Activated gamma-delta T cell treated with Interleukin-2 at 50 U/mL for 16 hours (primary cell): ENCODE measurements at places on chromosomes 1 and 21.
A peak's percentile ranks its signal among the peaks of the same experiment; 100 is the strongest.

GRCh38 chr21:15468368-15468767, 261.4 kb upstream of the USP25 start:
- no peak for DNase-seq

GRCh38 chr1:8020032-8020431, 6.1 kb downstream of the ERRFI1 start:
- no peak for DNase-seq

DNA sequence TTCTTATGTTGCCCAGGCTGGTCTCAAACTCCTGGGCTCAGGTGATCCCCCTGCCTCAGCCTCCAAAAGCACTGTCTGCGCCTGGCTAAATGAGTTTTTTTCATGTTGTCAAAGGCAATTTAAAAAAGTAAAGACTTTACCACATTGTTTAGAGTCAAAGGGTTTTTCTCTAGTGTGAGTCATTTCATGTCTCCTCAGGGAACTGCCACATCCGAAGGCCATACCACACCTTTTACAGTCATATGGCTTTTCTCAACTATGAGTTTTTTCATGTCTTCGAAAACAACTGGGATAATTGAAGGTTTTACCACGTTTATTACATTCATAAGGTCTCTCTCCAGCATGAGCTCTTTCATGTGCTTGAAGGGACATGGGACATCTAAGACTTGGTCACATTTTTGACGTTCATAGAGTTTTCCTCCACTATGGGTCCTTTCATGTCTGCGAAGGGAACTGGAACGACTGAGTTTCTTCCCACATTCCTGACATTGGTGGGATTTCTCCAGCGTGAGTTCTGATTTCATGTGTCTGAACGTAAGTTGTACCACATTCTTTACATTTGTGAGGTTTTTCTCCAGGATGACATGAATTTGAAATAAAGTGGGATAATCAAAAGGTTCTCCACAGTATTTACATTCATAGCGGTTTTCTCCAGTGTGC, 65.6 kb downstream of the UCHL5 start:
- DNase-seq = no peak

DNA sequence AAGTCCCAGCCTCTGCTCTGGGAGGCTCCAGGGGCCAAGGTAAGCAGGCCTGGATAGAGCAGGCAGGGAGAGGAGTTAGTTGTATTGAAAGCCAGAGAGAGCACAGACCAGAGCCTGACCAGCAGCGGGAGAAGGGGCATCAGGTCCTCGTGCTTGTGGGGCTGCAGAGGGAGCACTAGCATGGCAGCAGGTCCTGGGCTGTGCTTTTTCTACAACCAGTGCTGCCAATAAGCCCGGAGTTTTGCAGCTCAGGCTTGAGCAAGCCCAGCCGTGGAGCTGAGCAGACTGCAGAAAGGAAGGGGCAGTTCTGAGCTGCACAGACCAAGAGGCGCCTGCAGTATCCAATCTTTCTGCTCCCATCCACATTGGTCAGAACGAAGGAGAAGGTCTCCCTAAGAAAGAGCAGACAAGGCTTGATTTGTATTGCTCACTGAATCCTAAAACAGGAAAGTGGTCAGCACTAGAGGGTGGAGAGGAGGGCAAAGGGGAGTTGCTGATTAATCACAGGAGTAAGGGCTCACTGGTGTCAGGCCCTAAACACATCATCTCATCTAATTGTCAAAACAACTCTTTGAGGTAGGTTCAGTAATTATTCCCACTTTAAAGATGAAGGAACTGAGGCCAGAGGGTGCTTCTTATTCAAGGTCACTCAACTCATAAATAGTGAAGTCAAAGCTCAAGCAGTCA, 2.7 kb downstream of the DENND2D start:
- peak; percentile 60 for DNase-seq

DNA sequence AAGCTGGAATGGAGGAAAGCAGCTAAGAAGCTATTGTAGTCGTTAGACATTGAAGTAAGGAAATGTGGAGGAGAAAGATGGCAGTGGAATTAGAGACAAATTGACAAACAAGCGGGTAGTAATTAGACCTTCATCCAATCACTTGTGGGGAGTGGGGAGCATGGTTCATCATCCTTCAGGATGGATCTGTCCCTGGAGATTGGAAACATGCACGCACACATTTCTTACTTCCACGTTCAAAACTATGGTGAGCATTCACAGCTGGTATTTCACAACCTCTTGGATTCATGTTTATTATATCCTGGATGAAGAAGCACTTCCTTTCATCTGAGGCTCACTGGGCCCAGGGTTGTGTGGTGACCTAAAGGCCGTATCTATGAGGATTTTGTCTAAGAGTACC, 188.1 kb downstream of the ST6GALNAC3 start:
- no peak for DNase-seq

GRCh38 chr1:41545996-41546832, 61.7 kb upstream of the EDN2 start:
- no peak for DNase-seq

- no peak for DNase-seq
Measured at GRCh38 chr1:32764826-32765569, 52.2 kb downstream of the YARS1 start.

DNA sequence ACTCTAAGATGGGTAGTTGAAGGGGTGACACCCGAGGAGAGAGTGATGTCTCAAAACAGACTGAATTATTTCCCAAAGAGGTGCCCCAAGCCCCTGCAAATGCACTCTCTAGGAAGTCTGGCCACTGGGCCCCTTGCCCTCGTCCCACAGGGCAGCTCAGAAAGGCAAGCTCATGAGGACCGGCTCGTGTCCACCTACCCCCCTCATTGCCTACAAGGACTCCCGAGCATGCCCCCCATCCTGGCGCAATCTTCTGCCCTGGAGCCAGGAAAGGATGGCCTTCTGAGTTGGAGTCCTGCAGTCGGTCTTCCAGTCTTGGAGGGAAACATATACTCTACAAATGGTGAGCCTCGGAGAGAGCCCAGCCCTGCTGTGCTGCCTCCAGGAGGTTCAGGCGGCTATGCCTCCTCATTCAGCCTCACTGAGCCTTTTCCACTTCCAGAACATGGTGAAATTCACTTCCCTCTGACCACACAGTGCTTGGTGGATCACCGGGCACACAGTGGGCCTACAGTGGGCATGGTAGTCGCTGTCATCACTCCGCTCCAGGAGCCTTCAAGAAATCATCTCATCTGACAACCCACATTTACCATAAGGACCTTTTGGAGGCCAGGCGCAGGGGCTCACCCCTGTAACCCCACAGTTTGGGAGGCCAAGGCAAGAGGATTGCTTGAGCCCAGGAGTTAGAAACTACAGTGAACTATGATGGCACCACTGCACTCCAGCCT, 5.8 kb upstream of the WNT3A start:
- peak; percentile 1 for DNase-seq

- DNase-seq = no peak
Measured at GRCh38 chr21:17269760-17270159, 243.1 kb upstream of the CXADR start.

DNA sequence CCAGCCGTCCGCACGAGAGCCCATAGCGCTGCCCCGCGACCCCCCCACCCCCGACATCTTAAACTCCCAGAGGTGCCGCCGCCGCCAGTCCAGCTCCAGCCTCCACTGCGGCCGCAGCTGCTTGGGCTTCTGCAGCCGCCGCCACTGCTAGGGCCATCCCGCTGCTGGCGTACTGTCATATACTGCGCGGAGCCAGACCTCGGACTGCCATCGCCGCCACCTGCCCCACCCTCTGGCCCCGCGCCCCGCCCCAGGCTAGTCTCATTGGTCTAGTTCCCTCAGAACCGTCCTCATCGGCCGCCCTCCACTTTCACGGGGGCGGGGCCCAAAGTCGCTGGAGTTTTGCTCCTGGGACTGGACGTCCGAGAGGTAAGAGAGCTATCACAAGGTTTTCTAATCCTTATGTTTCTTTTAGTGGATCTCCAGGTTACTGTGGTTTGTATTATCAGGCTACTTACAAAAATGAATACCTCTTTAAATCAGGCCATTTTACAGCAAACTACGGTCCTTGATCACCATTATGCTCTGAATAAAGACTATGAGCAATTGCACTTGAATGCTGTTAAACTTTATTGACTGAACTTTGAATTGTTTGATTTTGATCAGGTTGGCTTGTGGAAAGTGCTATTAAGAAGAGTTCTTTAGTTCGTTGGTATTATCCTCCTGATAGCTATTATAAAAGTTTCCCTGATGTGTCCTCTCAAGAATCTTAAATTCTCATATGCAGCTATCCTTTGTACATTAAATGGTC, 2.8 kb upstream of the CD1D start:
- peak; percentile 14 for DNase-seq

GRCh38 chr1:28139025-28139712, 37.3 kb downstream of the PTAFR start:
- no peak for DNase-seq

DNA sequence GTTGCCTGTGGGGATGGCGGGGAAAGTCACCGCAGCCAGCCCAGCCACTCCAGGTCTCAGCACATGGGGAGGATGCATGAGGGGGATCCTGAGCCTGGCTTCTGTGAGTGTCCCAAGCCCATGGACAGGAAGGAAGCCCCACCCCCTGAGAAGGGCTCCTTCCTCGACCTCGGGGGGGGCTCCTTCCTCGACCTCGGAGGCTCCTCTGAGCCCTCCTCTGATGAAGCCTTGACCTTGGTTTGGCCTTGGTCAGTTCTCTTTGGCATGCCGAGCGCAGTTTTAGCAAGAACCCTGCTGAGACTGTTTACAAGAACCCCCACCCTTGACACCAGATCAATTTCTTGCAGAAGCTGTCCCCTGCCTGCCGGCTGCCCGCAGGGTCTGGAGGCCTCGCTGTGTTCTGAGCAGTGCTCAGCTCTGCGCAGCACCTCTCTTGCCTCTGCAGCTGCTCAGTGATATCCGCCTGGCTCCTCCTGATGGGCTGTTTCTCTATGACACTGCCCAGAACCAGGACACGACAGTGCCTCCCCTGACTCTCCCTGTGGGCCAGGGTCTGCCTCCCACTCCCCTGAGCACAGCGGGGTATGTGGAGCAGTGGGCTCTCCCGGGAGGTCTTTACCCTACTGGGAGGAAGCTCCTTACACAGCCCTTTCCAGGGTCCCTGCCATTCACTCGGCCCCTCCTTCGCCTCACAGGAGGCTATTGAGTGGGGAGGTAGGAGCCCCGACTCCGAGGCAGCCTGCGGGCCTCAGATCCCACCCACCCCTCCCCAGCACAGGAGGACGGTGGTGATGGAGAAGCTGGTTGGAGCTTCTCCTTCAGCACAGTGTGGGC, 15.4 kb downstream of the ACTRT2 start:
- no peak for DNase-seq

GRCh38 chr1:3062616-3063378, 6.2 kb upstream of the PRDM16 start:
- DNase-seq = no peak

GRCh38 chr1:71557138-71557537, 476.3 kb upstream of the ZRANB2 start:
- no peak for DNase-seq

GRCh38 chr1:210250998-210251679, 18.5 kb downstream of the SERTAD4 start:
- no peak for DNase-seq

GRCh38 chr1:240737766-240738265, 125.9 kb upstream of the GREM2 start:
- DNase-seq = no peak

- DNase-seq = no peak
Measured at GRCh38 chr1:206010060-206010459, 6.9 kb upstream of the RAB7B start.

- DNase-seq = no peak
Measured at GRCh38 chr1:86621286-86621685, 74.4 kb downstream of the CLCA4 start.

- no peak for DNase-seq
Measured at GRCh38 chr1:61265665-61266064, 183.3 kb downstream of the NFIA start.

DNA sequence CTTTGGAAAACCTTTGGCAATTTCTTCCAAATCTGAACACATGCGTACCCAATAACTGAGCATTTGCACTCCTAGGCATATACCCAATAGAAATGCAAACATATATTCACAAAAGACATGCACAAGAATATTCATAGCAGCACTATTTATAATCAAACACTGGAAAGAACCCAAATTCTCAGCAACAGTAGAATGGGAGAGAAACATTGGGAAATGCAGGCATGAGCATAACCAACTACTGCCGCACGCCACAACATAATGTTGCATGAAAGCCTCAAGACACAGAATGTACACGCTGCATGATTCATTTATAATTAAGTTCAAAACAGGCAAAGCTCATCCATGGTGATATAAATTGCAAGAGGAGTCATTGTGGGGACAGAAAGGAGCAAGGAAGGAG, 69.5 kb upstream of the FBXO28 start:
- DNase-seq = no peak

GRCh38 chr1:201678264-201679101, 139.6 kb downstream of the NAV1 start:
- no peak for DNase-seq

- no peak for DNase-seq
Measured at GRCh38 chr21:14080764-14081096, 130.0 kb downstream of the LIPI start.

DNA sequence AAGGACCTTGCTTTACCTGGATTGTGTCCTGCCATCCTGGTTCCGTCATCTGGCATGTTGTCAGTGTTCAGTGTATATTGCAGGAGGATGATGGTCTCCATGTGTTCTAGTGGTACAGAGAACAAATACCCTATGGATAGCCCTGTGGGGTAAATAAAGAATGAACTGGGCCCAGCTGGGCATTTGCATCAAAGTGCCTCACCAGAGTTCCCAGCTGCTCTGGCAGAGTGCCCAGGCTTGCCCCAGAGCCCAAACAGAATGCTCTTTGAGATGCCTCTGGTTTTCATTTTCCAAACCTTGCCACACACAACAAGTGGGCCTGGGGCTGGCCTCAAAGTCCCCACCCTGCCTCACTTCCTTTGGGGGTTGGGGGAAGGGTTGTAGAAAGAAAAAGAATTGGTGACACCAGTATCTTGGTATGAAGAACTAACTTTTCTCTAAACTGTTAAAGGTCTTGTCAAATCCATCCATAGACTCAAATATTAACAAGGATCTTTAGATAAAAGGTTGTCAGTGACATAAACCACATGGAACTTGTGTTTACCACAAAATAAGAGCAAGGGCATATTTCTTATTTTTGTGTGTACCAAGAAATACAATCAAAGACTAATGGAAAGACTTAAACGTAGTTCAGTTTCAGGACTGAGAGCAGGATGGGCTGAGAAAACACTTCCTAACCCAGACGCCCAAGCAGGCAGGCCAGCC, 82.2 kb downstream of the LMO4 start:
- DNase-seq = no peak

DNA sequence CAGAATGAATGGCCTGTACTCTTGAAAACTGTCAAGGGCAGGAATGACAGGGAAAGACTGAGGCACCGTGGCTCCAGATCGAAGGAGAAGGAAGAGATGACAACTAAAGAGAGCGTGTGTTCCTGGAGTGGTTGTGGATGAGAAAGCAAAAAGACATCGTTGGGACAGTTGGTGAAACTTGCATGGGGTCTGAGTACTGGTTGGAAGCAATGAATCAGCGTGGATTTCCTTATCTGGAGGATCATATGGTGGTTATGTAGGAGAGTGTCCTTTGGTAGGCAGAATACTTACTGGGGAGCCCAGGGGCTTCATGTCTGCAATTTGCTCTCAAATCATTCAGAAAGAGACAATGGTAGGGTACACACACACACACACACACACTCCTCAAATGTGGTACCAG, 13.9 kb downstream of the LEMD1 start:
- no peak for DNase-seq

GRCh38 chr1:80666073-80666472, 1134.7 kb upstream of the ADGRL2 start:
- no peak for DNase-seq
